ENCODE measurements at places on chromosomes 2 and 18. TPM values are rescaled to one million over a fixed set of nuclear protein-coding genes. Genes with fewer than 3 reads are reported as not detected.

Gene LINC00305
- polyA plus RNA-seq = not detected

Gene RNU2-63P
- not detected for polyA plus RNA-seq

Gene PLGLB2
- 1.8 TPM for polyA plus RNA-seq

DNA sequence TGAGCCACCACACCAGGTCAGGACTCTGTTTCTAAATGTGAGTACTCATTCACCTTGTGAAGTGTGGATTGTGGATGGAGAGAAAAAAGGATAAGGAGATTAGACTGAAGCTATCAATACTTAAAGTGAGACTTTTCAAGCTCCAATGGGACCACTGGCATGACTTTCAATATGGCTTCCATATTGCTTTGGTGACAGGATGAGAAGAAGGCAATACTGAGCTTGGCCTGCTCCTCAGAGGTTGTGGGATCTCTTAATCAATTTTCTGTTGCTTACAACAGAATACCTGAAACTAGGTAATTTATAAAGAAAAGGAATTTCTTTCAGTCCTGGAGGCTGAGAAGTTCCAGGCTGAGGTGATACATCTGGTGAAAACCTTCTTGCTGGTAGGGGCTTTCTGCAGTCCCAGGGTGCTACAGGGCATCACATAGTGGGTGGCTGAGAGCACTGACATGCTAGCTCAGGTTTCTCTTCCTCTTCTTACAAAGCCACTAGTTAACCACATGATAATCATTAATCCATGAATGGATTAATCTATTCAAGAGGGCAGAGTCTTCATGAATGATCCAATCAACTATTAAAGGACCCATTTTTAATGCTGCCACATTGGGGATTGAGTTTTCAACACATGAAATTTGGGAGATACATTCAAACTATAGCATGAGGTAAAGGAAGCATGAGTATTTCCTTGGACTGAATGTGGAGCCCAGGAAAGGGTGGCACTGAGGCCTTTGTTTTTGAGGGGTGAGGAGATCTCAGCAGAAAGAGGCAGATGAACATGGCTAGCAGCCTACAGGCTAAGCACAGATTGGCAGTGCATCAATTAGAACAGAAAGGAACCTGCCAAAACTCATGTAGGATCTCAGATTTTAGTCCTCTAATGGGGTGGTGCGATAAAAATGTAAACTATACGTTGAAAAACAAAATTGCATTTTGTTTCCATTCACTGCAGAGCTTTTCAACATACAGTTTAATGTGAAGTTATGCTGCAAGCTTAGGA, 274.5 kb downstream of the PIK3C3 start:
- no peak overlapping the region for H3K27ac ChIP-seq
- no peak for DNase-seq
- H3K4me3 ChIP-seq = no peak overlapping the region
- H3K36me3 ChIP-seq = no peaks in the 10 kb centered on the region
- no peaks in the 10 kb centered on the region for H3K4me1 ChIP-seq

DNA sequence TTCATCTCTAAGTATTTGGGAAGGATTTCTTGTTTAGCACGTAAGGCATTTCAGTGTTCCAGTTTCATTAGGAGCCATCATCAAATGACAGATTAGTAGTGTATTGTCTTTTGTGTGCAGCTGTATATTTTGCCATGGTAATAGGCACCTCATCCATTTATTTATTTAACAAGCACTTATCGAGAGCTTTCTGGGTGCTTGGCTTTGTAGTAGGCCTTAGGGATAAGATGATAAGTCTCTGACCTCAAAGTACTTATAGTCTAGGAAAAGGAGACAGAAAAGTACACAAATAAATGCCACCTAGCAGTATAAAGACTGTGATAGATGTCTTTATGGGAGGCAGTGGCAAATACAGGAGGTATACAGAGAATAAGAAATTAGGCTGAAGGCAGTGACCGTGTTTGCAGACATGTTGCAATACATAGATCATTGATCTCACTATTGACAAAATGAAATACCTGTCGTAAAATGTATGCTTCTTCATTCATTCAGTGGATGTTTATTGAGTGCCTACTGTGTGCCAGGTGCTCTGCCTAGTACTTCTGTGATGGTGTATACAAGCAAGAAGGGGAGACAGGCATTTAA, 265.9 kb downstream of the SETBP1 start:
- H3K36me3 ChIP-seq = no peaks in the 10 kb centered on the region
- H3K4me3 ChIP-seq = no peak overlapping the region
- no peaks in the 10 kb centered on the region for H3K4me1 ChIP-seq
- no peak for DNase-seq
- no peak overlapping the region for H3K27ac ChIP-seq
